Activated B cell treated with CpG ODN at 0.5 μM for 24 hours (primary cell): ENCODE measurements at places on chromosomes 12 and 14.

GRCh38 chr14:65866886-65867285, 454.4 kb downstream of the FUT8 start:
- H3K27ac ChIP-seq = no peak overlapping the region
- H3K4me3 ChIP-seq = no peak overlapping the region
- DNase-seq = no peak
- no peaks in the 10 kb centered on the region for H3K4me1 ChIP-seq
- H3K36me3 ChIP-seq = no peaks in the 10 kb centered on the region

GRCh38 chr14:55556929-55557623, 22.9 kb upstream of the KTN1 start:
- no peak overlapping the region for H3K27ac ChIP-seq
- no peaks in the 10 kb centered on the region for H3K36me3 ChIP-seq
- no peaks in the 10 kb centered on the region for H3K4me1 ChIP-seq
- DNase-seq = no peak
- peaks cover 2% of the 10 kb centered on the region for H3K27me3 ChIP-seq

GRCh38 chr14:72742838-72743195, 151.1 kb downstream of the DPF3 start:
- H3K4me1 ChIP-seq = no peaks in the 10 kb centered on the region
- H3K4me3 ChIP-seq = no peak overlapping the region
- H3K27me3 ChIP-seq = no peaks in the 10 kb centered on the region
- DNase-seq = no peak
- no peak overlapping the region for H3K27ac ChIP-seq
- peaks cover 36% of the 10 kb centered on the region for H3K36me3 ChIP-seq

GRCh38 chr14:68899033-68899603, 80.0 kb downstream of the ACTN1 start:
- H3K4me1 ChIP-seq = no peaks in the 10 kb centered on the region
- H3K4me3 ChIP-seq = no peak overlapping the region
- no peak overlapping the region for H3K27ac ChIP-seq
- no peak for DNase-seq

DNA sequence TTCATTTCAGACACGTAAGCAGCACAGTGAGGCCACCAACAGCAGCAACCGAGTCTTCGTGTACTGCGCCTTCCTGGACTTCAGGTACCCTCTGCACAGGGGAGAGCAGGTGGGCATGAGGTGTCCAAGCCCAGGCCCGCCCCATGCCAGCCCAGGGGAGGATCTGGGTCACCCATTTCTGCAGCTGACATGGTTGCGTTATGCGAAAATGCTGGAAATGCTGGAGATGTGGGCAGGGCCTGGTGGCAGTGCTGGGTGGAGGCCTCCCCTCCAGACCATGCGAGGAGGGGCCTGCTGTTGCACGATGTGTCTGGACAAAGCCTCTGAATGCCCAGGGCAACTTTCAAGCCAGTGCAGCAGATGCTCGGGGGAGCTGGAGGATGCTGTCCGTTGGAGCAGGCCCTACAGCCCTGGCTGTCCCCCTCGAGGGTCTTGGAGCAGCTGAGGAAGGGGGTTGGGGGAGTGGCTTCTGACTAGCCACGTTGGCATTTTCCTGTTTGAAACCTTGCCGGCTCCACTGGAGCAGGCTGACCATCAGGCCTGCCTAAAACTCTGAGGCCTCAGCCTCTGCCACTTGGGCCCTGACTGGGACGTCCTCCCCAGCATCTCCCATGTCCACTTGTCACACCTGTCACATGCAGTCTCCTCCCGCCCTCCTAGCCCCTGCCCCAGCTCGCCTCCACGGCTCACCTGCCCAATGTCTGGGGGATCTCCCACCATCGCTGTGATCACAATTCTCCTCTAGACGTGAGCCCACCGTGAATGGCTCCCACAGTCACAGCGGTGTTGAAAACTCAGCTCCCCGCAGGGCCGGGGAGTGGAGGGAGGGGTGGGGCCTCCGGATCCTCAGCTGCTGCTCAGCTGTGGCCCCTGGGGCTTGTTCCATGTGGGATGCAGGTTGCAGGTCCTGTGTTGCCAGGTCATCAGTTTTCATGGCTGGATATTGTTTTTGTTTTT, 123.4 kb downstream of the ADGRD1 start:
- no peaks in the 10 kb centered on the region for H3K4me1 ChIP-seq
- H3K4me3 ChIP-seq = no peak overlapping the region
- H3K27me3 ChIP-seq = no peaks in the 10 kb centered on the region

DNA sequence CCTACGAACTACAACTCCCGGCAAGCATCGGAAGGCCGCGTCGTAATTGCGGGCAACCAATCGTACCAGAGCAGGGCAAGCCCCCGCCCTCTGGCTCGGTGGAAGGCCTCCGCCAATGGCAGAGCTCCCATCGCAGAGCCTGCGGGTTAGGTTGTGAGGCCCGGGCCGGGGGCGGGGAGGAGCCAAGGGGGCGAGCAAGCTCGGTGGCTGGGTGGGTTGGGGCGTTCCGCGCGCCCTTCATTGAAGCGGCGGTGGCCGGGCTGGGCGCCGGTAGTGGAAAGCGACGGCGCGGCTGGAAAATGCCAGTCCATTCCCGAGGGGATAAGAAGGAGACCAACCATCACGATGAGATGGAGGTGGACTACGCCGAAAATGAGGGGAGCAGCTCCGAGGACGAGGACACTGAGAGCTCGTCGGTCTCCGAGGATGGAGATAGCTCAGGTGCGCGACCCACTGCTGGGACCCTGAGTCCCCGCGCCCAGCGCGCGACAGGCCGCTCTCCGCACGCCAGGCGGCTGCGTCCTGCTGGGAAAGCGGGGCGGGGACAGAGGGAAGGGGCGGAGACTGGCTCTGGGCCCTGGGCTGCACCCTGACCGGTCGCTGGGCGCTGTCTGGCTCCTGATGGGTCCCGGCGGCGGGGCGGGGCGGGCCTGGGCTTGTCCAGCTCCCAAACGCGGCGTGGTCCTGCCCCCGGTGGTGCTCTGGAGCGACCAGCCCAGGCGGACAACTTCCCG, at the start of gene BRMS1L:
Gene BRMS1L (plus strand): TSS at position 121 of the 734 bp plus-strand sequence. CDS start 179 bp downstream, at position 300.
- H3K27me3 ChIP-seq = no peaks in the 10 kb centered on the region
- H3K4me3 ChIP-seq = peak within 1 kb of the TSS; percentile 87
- H3K36me3 ChIP-seq = peaks cover 6% of the 10 kb centered on the region
- H3K27ac ChIP-seq = peak within 1 kb of the TSS; percentile 92
- peaks cover 19% of the 10 kb centered on the region for H3K4me1 ChIP-seq
- peak; percentile 90 for DNase-seq

DNA sequence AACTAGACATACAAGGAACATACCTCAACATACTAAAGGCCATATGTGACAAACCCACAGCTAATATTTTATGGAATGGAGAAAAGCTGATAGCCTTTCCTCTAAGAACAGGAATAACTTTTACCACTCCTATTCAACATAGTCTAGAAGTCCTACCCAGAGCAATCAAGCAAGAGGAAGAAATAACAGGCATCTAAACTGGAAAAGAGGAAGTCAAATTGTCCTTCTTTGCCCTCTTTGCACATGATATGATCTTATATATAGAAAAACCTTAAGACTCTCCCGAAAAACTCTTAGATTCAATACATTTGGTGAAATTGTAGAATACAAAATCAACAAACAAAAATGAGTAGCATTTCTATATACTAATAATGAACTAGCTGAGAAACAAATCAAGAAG, 110.0 kb downstream of the ATP23 start:
- peaks cover 3% of the 10 kb centered on the region for H3K27me3 ChIP-seq
- H3K4me1 ChIP-seq = no peaks in the 10 kb centered on the region
- DNase-seq = no peak
- H3K36me3 ChIP-seq = no peaks in the 10 kb centered on the region
- no peak overlapping the region for H3K4me3 ChIP-seq

- H3K27ac ChIP-seq = no peak overlapping the region
- H3K27me3 ChIP-seq = no peaks in the 10 kb centered on the region
- DNase-seq = no peak
- H3K4me1 ChIP-seq = no peaks in the 10 kb centered on the region
- no peak overlapping the region for H3K4me3 ChIP-seq
Observed at GRCh38 chr12:45355730-45356129, 139.8 kb downstream of the ANO6 start.
